ENCODE measurements at places on chromosomes 2 and 18.

- no peak for DNase-seq
Observed at GRCh38 chr2:33681364-33681757, 82.3 kb upstream of the FAM98A start.

DNA sequence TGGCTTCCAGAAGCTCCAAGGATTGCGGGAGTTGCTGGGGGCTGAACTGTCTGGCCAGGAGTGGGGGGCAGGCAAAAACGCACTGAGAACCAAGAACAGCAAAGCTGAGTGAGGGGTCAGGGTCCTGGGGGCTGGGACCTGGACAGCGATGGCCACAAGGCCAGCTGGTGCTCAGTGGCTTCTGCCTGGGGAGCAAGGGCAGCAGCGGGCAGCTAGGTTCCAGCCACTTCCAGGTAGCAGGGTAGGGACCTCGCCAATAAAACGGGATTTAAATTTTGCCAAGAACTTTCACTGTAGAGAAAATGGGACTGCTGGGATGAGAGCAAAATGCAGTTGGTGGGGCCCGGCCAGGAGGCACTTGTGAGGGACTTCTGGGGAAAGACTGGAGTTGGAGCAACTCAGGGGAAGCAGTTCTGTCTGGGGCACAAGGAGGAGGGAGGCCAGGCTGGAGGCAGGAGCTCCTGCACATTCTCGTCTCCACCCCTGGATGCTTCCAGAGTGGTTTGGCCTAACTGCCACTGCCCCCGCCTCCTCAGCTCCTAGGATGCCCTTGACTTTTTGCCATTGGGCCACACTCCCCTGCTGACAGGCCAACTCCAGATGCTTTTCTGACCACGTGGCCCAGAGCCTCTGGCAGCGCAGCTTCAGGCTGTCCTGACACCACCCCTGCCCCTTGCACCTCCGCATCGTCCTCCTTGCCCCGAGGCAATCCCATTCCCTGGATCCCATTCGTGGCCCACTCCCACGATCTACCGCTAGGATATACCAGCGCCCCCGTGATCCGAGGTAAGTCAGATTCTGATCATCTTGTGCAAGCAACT is 5.5 kb upstream of the CCDC74A start:
- no peak for DNase-seq

- DNase-seq, result no peak
Observed at GRCh38 chr2:105409717-105410116, 10.9 kb upstream of the FHL2 start.

DNA sequence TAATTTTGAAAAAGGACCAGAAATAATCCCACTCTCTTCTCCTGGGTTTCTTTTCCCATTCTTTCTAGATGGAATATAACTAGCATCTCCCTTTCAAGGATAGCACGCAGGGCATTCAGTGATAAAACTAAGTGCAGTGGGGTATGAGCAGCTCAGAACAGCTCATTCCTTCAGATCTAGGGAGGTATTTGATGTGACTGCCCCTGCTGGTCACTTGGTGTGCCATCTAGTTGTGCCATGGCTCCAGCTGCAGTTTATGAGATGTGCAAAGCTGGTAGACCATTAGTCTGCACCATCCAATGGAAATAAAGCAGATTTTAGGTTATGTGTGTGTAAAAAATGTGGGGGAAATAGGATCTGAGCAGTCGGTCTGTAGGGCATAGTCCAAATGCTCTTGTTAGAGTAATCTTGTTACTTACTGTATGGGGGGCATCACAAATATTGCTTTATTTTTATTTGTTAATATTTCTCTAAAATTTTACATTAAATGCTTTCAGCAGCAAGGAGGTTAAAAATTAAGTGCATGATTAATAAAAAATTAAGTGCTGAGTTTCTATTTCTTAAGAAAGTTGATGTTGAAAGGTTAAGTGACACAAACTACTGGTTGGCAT is 38.9 kb downstream of the CTAGE1 start:
- no peak for DNase-seq

- no peak for DNase-seq
Observed at GRCh38 chr2:23426263-23426905, 41.4 kb downstream of the KLHL29 start.

DNA sequence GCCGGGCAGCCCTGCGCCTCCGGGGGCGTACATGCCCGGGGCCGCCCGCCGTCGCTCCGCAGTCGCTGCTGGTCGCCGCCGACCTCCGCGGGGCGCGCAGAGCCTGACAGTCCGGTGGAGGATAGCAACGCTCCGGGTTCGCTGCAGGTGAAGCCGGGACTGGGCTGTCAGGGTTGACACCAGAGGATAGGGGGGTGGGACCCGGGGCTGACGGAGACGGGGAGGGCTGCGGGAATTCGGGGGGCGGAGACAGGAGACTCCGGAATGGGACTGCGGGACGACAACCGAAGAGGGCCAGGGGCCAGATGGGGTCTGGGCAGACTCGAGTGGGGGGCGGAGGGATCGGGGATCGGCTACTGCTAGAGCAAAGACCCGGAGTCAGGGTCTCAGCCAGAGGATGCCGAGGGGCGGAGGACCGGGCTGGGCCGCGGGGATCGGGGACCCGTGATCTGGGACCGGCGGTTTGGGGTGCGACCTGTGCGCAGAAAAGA is 403 bp downstream of the TMEM127 start:
- DNase-seq, result no peak

DNA sequence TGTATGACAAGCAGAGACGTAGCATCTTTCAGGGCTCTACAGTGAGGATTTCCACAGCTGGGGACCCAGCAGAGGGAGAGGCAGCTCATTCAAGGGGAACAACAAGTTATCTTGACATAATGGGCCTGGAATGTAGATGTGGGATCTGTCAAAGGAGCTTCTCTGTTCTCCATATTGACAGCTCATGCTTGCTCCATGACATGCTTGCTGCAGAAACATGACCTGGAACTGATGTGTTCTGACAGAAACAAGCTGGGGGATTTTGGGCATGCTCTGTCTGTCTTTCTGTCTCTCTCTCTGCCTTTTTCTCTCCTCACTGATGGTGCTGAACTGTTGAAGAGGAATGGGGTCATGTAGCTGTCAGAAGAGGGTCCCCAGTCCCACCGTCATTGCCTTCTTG is 79.6 kb downstream of the MMADHC start:
- DNase-seq, result no peak

GRCh38 chr2:181305301-181306123 is 151.7 kb upstream of the ITGA4 start:
- peak; percentile 97 for DNase-seq

- DNase-seq, result no peak
Observed at GRCh38 chr18:58911766-58912165, 47.1 kb downstream of the ZNF532 start.

DNA sequence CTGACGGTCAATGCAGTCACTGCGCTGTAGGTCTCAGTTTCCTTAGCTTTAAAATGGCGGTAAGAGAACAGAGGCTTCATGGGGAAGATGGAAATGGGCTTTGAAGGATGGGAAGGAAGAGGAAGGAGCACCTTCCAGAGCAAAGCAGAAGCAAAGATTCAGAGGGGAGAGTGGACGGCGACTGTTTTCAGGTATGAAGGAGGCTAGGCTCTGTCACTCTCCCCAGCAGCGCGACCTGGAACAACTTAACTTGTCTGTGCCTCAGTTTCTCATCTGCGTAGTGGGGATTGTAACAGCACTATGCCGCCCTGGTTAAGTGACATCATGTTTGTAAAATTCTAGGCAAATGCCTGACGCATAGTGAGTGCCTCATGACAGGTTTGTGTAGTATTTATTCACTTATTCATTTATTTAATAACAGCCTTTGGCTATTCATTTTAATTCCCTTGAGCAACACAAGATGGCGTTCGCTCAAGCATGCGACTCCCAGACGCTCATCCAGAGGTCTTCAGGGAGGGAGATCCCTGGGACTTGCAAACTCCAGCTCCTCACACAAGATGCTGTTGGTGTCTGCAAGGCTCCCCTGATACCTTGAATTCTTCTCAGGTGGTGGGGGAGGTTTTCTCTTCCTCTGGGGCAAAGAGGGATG is 336.3 kb downstream of the DYSF start:
- no peak for DNase-seq

DNA sequence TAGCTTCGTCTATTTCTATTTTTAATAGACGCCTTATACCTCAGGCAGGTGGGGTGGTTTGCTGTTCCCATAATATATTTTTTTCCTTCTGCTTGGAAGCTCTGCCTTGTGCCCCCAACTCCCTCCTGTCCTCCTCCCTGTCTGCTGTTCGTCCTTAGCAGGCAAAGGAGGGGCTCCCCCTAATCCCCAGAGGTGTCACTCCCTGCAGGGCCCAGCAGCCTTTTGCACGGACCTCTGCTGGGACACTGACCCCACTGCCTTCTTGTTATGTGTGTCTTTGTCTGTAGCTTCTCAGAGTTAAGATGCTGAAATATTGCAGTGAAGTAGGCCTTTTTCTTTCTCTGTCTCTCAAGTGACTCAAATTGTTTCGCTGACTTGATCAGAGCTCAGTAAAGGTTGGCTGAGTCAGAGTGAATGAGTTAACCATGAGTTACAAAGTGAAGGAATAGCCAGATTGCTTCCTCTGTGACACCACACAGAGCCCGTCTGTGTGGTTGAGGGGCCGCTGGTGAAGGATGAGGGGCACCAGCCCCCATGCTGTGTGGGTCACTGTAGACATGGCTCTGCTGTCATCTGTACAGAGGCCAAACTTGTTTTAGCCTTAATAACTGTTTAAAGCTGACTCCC is 47.7 kb downstream of the PRKCE start:
- DNase-seq, result no peak

DNA sequence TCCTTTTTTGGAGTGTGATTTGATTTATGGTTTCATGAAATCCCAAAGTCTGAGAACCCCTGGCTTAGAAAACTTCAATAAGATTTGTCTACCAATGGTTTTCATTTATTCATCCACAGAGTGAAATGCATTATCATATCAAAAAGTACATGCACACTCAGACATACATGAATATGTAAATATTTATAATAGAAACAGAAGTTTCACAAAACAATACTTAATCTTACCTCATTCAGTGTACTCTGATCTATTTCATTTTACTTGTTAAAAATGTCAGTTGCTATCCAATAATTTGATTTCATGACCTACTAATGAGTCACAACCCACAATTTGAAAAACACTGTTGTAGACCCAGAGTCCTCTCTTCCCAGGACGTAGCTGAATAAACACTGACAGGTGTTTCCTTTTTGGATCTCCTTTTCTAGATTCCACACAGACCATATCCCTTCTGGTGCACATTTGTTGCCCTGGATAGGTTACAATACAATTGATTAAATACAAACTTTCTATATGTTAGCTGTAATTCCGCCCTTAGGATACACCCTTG is 10.4 kb upstream of the CAVIN2 start:
- no peak for DNase-seq

GRCh38 chr2:111120253-111121027 is at the start of gene BCL2L11:
BCL2L11 (plus strand) TSS chr2:111120914; CDS start chr2:111123746, 2,832 bp downstream.
- peak; percentile 69 for DNase-seq

- DNase-seq, result no peak
Observed at GRCh38 chr2:85355073-85355410, 473 bp downstream of the ELMOD3 start.

GRCh38 chr2:23578964-23579671 is 194.1 kb downstream of the KLHL29 start:
- DNase-seq, result no peak

DNA sequence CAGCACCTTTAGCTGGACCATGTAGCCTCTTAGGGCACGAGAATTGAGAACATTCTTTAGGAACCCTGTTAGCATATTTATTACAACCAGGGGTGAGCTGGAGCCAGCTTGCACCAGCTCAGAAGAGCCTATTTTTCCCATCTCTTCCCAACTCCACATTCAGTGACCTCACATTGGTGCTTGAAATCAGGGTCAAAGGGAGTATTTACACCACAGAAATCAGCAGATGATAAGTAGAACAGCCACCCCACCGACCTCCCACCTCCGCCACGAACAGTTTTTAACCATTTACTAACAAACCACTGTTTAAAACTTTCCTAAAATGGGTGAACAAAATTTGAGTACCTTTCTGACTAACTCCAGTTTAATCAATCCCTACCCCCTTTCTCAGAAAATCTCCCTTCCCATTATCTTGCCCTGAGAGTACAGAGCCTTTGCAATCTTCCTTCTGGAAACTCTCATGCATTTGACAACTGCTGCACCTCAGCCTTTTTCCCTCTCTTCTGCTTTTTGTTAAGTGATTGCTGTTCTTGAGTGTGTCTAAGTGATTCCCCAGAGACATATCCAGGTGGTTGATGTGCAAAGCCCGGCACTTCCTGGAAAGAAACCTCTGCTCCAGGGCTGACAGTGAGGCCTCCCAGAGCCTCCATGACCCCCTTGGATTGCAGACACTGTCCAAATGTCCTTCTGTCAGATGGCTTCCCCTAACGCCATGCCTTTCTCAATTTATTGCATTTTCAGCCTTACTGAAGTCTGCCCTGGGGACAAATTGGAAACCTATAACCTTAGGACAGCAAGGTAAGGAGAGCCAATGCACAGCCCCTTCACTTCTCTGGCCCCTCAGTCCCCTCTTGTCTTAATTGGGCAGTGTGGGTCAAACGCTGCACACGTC is 389.5 kb upstream of the TNP1 start:
- no peak for DNase-seq

- no peak for DNase-seq
Observed at GRCh38 chr2:120246546-120247300, 5.9 kb upstream of the RALB start.

DNA sequence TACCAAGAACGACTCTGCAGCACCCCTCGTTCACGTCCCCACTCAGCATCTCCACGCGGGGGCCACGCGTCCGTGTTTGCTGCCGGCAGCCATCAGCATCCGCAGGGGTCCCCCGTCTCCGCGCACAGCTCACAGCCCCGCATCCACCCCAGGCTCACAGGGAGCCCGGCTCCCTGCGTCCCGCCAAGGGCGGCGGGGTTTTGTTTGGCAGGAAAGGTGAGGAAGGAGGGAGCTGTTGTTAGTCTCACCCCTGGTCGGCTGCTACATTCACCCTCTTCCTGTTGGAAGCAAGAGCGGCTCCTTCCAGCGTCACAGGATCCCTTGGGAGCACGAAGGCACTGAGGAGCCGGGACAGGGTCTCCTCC is 131.0 kb upstream of the CTDP1 start:
- DNase-seq, result no peak

DNA sequence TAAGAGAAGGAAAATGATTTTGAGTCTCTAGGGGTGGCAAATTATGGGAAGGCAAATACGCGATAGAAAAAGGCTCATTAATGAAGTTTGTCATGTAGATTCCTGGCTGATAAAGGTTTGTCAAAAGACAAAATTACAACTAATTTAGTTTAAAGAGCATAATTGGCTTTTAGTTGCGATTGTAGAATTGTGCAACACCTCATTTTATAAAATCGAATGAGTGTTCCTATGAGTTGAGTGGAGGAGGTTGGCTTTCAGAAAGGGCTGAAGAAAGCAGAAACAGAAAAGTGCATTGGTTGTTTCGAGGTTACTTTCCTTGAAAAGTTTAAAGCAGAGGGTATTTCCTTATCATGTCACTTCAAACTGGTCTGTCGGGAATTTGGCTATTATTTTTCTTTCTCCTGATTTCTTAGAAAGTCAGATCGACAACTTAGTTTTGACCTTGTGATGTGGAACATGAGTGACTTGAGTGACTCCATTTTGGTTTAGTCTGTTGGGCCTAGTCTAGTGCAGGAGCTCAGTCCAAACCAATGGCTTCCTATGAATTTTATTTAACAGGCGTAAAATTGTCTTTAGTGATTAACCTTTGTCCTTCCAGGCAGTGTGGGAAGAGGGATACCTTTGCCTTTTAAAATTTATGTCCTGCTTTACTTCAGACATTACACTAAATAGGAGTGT is 2.2 kb upstream of the PCYOX1 start:
- DNase-seq, result no peak

- DNase-seq, result no peak
Observed at GRCh38 chr2:187271825-187272224, 176.2 kb downstream of the CALCRL start.
